RPMI7951 (cell line): ENCODE measurements at places on chromosomes 5 and 9. TPM values are rescaled to one million over a fixed set of nuclear protein-coding genes. Genes with fewer than 3 reads are reported as not detected.

DNA sequence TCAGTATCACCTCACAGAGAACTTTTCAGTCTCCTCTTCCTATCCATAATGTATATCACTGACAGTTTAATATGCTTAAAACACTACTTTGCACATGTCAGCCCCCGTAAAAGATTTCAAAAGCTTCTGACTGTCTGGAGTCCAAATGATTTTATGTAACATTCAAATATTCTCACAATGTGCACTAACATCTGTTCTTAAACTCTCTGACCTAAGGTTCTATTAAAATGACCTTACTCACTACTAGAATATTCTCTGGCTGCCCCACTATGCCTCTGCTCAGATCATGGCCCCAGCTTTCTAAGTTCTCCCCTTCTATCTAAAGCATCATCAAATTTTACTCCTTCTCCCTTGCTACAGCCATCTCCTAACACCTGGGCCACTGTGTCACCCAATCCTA is 52.5 kb downstream of the AP3B1 start:
- DNase-seq = no peak

DNA sequence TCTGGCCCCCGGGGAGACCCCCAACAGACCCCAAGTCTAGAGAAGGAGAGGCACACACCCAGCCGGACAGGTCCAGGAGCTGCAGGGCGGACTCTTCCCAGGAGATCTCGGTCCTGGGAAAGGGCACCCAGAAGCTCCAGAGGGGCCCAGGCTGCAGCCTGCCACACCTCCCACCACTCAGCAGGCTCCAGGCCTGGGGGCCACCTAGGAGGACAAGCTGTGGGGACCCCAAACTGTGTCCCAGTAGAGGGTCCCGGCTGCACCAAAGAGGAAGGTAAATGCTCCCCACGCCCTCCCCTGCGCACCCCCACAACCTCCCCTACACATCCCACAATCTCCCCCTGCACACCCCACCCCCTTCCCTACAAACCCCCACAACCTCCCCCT is 48.5 kb downstream of the PLEKHG4B start:
- DNase-seq = no peak

GRCh38 chr5:103232393-103232999 is 26.1 kb upstream of the MACIR start:
- peak; percentile 48 for DNase-seq

DNA sequence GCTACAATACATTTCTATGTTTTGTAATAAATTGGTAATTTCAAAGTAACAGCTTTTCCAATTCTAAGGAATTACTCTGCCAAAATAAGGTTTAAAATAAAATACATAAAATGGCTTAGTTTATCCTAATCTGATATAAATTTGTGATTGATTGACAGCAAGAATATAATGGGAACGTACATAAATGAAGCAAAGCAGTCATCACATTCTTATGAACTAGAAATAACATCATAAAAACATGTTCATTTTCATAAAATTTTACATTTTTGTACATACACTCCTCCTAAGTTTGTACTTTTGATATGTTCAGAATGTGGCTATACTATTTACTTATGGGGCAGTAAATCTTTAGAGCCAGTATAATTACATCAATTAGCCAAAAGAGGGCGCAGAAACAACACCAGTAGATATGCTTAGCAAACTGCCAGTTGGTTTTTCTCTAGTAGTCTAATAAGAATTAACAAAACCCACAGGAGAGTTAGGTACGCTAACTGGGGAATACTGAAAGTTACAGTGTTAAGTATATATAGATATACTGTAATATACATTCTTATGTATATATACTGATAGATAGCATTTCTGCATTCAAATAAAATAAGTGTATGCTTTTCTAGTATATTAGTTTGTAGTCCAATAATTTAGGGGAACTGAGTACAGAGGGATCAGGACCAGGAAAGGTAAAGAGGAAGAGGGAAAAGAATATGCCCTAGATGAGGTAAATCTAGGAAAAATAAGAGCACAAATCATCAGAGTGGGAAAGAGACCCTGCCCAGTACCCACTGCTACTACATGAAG is 76.8 kb downstream of the ZDHHC21 start:
- peak; percentile 52 for DNase-seq

Gene IL4
- not detected in 2 replicates for total RNA-seq

Gene ELAVL2
- 0.98 and 1.1 TPM in 2 replicates for total RNA-seq
